ENCODE measurements at places on chromosomes 2 and 18.
A peak's percentile ranks its signal among the peaks of the same experiment; 100 is the strongest.

GRCh38 chr2:78876316-78876688 lies 149.2 kb upstream of the REG3G start:
- DNase-seq, result no peak

DNA sequence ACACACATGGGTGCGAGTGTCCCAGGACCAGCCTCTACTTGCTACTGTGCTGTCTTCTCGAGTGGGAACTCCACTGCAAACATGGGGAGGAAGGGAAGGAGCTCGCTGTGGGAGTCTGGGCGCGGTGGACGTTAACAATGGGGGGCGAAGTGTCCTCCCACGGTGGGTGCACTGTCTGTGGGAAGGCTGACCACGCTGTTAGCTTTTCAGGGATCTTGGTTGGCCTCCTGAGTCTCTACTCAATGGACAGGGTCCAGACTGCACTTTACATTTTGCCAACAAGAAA lies 146.7 kb downstream of the MBP start:
- DNase-seq, result no peak

DNA sequence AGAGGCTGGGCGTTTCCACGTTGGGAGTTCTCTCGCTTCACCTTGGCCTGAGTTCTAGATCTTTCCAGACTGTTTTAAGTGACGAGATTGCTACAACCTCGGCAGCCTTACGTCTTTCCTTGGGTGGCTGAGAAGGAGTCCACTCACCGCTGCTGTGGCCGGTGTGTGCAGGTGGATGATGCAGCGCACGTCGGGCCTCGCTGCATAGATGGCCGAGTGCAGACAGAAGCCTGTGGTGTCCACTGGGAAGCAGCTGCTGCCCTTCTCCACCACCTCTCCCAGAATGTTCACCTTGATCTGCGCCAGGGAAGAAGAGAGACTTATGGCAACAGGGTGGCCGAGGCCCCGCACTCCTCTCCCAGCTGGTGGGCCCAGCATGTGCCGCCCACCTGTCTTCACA lies 75.7 kb downstream of the ADD2 start:
- DNase-seq, result no peak

GRCh38 chr18:12283256-12283655 lies 24.8 kb upstream of the TUBB6 start:
- peak; percentile 68 for DNase-seq

DNA sequence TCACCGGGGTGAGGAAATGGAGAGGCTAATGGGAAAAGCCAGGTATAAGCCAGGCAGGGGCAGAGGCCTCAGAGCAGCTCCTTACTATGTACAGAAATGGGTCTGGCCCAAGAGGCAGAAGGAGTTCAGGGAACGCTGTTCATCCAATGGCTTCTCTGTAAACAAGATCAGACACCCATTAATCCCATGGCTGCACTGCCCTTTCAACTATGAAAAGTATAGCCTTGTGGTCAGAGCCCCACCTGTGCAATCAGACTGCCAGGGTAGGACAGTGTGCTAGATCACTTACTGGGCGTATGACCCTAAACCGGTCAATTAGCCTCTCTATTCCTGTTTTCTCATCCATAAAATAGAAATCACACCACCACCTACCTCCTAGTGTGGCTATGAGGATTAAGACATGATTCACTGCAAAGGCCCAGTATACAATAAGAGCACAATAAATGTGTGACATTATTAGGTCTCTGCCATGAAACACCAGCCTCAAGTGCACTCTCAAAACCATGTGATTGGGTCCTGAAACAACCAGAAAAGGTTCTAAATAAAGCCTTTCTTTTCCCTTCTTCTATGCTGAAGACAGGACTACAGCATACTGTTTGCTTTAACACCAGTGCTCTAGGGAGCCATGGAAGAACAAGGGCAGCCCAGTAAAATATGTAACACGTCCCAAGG lies 4.4 kb downstream of the ANKRD44 start:
- DNase-seq, result no peak

DNA sequence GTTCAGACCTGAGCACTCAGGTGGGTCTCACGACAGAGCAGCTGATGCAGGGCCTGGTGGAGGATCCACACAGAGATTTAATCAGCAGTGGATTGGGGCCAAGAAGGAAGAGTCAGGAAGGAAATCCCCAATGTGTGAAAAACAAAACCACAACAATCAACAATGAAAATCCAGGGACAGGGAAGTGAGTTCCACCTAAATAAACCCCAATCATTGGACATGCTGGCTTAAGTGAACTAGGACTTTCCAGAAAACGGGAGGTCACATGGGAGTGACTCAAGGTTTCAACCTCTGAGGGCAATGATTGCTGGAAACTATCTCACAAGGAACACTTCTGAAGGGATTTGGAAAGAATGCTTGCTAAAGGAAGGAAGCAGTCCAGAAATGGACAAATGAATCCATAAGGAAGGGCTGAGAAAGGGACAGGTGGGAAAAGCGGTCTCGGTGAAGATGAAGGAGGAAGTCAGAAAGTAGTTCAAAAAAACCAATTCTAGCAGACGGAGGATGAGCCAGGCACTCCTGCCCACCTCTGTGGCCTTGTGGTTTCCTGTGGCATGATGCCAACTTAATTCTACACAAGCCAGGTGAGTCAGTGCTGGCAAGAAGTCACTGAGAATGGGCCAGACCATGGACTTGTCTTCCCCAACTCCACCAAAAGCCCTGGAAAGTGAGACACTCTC lies 15.4 kb upstream of the XDH start:
- DNase-seq, result no peak

- no peak for DNase-seq
Observed at GRCh38 chr2:229429589-229429988, 158.5 kb upstream of the PID1 start.

DNA sequence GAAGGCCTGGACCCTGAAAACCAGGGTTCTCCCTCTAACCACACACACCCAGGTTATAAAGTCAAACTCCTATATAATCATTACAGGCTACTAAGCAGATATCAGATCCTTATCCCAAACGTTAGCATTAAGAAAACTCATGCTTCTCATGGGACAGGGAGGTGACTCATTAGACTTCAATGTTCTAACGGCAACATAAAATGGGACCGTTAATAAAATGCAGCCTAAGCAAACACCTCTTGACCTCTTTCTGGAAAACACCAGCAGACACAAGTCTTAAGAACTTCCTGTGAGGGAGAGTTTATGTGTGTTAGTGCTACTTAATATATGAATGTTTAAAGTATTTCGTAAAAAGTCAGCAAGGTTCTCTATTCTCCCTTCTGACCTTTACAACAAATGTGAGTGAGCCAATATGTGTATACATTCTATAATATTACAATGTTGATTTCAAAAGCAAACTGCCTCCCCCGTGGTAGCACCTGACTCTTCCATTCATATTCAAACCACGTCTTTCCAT lies 31.7 kb downstream of the LPIN2 start:
- DNase-seq, result peak; percentile 45

DNA sequence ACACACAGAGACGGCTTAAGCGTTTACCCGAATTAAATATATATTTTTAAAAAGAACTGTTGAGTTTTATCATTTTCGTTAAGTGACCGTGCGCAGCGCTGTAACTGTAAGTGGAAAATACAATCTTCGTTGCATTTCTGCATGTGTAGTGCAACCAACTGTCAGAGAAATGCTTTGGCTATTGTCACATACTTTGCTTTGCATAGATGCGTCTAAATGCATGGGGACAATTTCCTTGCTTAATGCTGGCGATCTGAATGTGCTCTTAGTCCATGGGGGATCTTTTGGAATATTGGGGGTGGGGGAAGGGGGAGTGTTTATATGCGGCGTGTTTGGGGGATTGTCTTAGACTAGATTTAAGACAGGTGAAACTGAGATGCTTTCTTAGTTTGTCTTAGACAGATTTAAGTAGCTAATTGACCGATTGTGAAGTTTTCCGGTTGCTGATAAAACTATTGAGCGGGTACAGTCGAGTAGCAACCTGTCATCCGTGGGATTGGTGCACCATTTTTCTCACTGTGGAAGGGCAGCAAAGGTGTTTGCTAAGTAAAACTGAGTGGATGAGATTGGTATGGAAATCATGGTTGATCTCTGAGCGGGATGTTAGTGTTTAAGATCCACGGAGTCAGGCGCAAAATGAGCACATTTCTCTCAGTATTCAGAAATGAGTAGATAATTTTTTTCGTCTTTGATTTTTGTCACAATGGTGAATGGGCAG lies 476 bp downstream of the VSNL1 start:
- no peak for DNase-seq

DNA sequence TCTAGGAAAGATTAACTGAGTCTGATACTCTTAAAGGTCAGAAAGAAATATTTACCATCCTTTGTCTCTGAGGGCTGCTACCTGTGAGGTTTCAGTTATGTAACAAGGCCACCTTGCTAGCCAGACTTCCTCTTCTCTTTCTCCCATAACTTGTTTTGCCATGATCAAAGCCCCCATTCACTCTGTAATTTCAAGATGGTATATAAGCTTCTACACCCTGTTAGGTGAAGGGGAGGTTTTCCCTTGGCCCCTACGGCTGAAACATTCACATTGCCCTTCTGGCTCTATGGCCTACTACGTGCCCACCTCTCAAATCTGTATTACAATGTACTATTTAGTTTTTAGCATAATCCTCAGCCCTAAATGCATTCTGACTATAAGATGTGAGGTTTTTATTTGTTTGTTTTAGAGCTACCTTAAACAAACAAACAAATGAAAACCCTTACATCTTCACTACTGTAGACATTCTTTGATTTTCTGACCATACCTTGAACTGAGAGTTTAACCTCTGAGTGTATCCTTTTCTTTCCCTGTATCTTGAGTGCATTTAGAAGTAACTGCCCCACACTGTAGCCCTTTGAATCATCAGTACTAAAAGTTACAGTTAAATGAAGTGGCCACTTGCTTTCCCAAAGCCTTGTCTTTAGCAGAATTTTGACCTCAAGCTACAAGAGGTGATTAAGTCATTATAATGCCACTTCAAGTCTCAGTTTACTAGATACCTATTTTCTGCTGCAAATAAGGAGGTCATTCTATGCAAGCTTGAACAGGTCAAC lies 332.2 kb downstream of the SOCS6 start:
- no peak for DNase-seq

DNA sequence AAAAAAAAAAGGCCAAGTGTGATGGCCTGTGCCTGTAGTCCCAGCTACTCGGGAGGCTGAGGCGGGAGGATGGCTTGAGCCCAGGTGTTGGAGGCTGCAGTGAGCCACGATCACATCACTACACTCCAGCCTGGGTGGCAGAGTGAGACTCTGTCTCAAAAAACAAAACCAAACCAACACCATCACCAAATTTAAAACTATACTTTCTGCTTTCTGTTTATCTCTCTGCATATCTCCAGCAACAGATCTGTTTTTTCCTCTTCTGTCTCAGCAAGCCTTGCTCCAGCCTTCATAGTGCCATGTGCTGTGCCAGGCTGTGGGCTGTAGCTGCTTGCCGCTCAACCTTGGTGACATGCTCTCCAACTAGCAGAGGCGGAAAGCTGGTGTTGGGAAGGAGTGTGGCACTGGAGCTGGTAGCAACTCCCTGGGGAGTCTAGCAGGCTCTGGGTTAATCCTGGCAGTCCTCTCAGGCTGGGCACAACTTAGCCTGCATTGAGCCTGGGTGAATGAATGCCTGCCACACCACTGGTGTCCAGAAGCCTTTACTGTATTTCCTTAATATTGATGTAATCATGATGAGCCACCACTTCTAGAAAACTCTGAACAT lies 204.1 kb downstream of the LDLRAD4 start:
- no peak for DNase-seq

DNA sequence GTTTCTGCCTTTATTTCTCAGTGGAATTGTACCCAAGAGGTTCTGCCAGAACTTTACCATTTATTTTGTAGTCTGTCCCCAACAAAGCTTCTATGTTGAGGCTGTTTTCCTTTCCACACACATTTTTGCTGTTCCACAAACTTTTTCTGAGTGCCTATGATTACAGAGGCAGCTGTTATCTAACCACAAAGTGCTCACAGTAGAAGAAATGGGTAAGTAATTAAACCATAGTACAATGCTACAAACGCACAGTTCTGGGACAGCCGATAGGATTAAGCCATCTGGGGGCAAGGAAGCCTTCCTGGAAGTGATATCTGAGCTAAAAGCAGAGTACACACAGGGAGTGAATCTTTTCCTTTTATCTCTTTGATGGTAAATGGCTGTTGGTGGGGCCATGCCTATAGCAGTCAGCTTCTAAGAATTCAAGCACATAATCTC lies 3.9 kb upstream of the MGAT4A start:
- peak; percentile 82 for DNase-seq

- DNase-seq, result no peak
Observed at GRCh38 chr2:134122610-134123009, 131.3 kb upstream of the MGAT5 start.

DNA sequence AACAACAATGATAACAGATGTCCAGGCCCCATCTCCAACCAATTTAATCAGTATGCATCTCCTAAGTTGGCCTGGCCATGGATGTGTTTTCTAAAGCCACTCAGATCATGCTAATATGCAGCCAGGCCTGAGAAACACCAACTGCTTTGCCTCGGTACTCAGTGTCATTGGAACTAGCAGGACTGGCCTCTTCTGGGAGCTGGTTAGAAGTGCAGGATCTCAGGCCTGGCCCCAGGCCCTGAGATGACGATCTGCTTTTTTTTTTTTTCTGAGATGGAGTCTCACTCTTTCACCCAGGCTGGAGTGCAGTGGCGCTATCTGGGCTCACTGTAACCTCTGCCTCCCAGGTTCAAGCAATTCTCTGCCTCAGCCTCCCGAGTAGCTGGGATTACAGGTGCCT lies 69.1 kb downstream of the IRS1 start:
- DNase-seq, result no peak

GRCh38 chr2:235851828-235852525 lies 316.2 kb downstream of the GBX2 start:
- DNase-seq, result no peak

GRCh38 chr2:146321175-146321574 lies 1523.7 kb upstream of the ACVR2A start:
- no peak for DNase-seq

DNA sequence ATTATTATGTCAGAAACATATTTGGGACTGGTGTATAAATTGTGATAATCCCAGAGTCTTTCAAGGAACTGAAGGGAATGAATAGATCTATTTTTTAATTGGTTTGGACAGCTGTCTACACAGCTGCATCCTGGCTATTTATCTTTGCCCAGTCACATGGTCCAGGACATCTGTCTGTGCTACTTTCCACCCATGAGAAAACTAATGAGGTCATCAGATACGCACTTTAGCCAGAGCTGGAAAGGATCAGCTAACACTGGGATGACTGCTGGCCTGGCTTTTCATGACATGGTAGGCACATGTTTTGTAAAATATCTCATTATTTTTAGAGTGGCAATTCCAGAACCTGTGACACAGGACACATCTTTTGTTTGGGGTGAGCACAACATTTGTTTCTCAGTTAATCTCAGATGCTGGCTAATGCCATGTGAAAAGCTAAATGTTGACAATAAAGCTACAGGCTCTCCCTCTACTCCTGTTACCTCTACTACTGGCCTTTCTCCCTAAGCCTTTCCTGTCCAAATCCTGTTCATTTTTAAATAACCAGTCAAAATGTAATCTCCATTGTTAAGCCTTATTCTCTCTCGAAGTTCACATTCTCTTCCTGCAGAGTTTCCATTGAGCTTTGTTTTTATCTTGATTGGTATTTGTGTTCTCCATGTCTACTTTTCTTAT lies 500.7 kb downstream of the RIT2 start:
- no peak for DNase-seq
